ENCODE measurements at places on chromosomes 2 and 18.

DNA sequence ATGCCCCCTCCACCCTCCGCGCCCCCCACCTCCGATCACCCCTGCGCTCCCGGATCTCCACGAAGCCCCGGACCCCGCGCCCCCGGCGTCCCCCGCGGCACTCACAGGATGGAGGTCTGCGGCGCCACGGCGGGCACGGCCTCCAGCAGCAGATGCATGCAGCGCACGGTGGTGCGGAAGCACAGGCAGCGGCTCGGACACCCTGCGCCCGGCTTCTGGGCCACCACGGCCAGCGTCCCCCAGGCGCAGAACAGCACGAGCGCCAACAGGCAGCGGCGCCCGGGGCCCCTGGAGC, 217 bp downstream of the PXDN start:
- DNase-seq, result peak; percentile 36

GRCh38 chr2:20755132-20755800, 67.6 kb downstream of the LDAH start:
- no peak for DNase-seq

- DNase-seq, result no peak
Measured at GRCh38 chr2:112345030-112346027, 69.9 kb downstream of the ZC3H6 start.

DNA sequence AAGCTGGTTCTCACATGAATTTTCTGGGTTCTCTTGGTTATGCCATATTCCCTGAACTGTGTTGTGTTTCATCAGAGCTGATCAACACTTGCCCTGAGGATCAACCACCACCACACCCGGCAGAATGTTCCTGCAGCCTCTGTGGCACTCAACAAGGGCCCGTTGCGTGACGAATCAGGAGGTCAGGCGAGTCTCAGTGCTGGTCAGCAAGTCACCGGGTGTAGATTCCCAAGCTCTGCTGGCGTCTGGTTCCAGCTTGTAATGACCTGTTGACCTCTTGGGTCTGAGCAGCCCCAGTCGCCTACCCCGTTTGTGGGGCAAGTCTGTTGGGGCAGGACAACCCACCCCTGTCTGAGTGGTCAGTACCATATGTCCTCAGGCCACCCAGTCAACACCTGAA, 46.0 kb downstream of the ADCY3 start:
- DNase-seq, result peak; percentile 34

GRCh38 chr2:86271248-86271647, 66.2 kb downstream of the REEP1 start:
- no peak for DNase-seq

DNA sequence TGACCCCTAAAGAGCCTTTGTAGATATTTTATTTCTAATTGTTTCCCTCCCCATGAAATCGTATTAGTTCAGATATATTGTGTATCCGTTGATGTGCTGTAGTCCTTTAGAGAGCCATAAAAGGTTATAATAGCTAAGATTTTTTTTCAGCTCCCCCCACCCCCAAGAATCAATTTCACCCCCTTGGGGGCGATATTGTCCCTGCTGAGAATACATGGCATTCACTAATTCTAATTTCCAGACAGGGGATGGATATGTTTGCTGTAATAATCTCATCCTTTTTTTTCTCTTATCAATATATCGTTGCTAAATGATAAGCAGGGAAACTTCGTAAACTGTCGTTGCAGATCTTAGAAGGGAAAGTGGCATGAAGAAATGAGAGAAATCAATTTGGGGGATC, 530.7 kb downstream of the TMEM182 start:
- no peak for DNase-seq

DNA sequence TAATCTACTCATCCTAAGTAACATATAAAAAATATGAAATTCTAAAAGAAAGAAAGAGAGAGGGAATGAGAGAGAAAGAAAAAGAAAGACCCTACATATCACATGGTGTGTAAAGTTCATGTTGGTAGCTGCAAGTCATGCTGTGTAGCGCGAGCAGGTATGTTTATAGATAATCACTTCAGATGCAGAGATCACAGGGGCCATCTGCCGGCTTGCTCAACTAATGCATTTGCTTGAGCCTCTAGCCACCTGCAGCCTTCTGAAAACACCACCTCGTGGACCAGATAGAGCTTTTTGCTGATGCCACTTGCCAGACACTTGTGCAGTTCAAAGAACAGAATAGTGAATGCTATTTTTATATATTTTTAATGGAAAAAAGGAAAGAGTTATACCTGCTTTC, 37.6 kb downstream of the CDH7 start:
- no peak for DNase-seq

GRCh38 chr2:216735668-216736067, 40.3 kb upstream of the IGFBP5 start:
- DNase-seq, result no peak

GRCh38 chr18:46160050-46160798, 56.0 kb downstream of the HAUS1 start:
- DNase-seq, result no peak

DNA sequence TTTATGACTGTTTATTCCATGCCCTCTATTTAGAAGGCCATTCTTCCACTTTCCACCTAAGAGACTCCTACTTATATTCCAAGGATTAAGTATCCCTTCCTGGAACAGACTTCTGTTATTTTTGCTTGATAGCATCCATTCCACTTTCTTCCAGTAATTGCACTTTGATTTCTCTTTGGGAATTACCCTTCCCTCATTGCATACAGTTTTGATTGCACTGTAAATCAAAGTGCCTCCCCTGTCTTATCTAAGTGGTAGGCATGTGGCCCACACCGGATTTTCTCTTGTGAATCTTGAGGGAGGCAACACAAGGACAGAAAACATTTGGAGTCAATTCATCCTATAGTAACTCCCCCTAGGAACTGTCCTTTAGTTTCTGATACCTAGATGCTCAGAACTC, 120.4 kb downstream of the PDE11A start:
- no peak for DNase-seq

- no peak for DNase-seq
Measured at GRCh38 chr2:152864601-152865149, 146.3 kb downstream of the ARL6IP6 start.

- DNase-seq, result no peak
Measured at GRCh38 chr2:232541961-232542714, 2.6 kb downstream of the CHRNG start.

- peak; percentile 98 for DNase-seq
Measured at GRCh38 chr2:28445448-28446258, 50.2 kb upstream of the PLB1 start.

DNA sequence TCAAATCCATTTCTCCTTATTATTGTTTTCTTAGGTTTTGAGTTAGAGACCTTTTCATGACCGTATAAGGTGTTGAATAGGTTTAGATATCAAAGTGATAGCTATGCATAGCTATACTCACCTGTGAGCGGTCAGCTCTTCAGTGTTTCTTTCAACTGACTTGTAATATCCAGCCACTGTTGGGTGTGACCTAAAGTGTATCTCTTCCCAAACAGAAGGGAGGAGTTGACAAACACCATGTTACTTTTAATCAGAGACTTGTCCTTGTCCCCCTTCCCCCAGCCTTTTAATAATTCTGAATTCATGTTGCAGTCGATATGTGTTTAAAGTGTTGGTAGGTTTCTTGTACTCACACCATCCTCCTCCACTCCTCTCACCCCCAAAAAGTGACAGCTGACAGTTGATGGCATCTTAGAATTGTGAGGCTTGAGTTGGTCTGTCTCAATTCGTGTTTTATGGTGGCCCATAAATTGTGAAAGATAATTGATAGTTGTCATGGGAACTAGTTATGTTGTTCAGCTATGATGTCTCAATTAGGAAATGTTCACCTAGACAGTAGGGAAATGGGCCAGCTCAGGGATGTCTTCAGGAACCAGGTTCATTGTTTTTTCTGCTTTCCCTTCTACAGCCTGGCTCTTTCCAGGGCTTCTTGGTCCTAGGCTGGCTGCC, 12.0 kb downstream of the NEDD4L start:
- no peak for DNase-seq

Measured in amniotic epithelial cell (primary cell).